GM23338 (cell line): ENCODE measurements at places on chromosomes 5 and 9. TPM values are rescaled to one million over a fixed set of nuclear protein-coding genes. Genes with fewer than 3 reads are reported as not detected.

GRCh38 chr9:130973686-130974281, 34.7 kb upstream of the FIBCD1 start:
- no peak for DNase-seq

GRCh38 chr9:14064940-14065339, 249.0 kb downstream of the NFIB start:
- DNase-seq, result no peak

DNA sequence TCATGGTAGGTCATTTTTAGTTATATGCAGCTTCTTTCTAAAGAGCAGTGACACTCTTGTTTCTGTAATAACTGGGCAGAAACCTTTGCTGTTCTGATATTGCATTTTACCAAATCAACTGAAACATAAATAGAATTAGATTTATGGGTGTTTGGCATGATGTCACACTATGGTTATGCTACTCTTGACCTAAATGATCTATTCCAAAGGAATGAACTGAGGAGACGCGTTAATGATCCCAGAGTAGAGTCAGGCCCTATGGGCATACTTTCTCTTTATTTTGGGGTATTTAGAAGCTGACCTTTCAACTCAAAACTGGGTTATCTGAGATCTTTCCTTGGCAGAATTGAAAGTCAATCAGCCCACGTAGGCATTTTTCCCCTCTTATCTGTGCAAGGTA, 146.8 kb upstream of the ADAMTSL1 start:
- no peak for DNase-seq

- peak; percentile 42 for DNase-seq
These were observed 2.1 kb downstream of the CHSY3 start for GRCh38 chr5:129906177-129906887.

GRCh38 chr9:14043483-14043882, 270.5 kb downstream of the NFIB start:
- DNase-seq, result no peak

Gene ST8SIA4
- 0.28 and 1.3 TPM in 2 replicates for total RNA-seq

DNA sequence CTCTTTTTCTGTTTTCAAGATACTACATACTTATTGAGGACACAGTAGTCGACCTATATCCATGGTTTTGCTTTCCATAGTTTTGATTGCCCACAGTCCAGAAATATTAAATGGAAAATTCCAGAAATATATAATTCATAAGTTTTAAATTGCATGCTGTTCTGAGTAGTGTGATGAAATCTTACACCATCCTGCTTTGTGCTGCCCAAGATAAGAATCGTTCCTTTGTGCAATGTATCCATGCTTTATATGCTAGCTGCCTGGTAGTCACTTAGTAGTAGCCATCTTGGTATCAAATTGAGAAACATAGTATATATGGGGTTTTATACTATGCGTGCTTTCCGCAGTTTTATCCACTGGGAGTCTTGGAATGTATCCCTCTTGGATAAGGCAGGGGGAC, 59.0 kb downstream of the CWC27 start:
- DNase-seq, result no peak
